ENCODE measurements at places on chromosomes 16 and 17.

DNA sequence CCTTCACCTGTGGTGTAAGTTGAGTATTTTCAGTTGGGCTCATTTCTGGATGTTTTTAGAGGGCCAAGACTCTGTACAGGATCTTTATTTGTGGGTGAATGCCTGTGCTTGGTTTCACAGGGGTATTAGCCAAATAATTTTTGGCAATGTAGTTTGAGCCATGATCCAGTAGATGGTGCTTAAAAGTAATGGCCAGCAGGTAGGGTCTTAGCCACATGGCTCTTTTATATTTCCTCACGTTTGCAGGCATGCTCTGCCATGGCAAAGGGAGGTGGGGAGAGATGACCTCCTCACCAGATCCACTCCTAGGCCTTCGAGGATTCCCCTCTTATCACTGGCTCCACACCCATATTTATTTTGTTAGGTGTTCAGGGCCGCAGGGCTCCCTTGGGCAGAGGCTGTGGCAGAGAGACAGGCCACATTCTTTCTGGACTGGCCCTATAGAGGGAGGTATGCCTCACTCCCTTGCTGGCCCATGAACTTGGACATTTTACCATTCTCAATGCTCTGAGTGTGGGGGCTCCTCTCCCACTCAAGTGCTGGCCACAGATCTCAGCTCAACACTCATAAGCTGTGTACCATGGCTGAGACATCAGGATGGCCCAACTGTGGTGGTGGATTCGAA, 417.1 kb downstream of the XYLT1 start:
- no peak for DNase-seq

DNA sequence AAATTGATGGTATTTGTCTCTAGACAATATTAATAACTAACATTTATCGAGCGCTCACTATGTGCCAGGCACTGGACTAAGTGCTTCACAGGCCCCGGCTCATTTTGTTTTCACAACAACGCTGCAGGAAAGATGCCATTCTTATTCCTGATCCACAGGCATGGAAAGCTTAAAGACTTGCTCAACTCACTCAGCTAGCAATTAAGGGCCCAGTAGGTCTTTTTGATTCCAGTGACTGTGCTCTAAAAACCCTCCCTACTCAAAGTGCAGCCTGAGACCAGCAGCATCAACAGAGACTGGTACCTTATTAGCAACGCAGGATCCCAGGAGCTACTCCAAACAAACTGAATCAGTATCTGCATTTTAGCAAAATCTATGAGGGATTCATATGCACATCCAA, 35.3 kb downstream of the CUEDC1 start:
- DNase-seq: no peak

DNA sequence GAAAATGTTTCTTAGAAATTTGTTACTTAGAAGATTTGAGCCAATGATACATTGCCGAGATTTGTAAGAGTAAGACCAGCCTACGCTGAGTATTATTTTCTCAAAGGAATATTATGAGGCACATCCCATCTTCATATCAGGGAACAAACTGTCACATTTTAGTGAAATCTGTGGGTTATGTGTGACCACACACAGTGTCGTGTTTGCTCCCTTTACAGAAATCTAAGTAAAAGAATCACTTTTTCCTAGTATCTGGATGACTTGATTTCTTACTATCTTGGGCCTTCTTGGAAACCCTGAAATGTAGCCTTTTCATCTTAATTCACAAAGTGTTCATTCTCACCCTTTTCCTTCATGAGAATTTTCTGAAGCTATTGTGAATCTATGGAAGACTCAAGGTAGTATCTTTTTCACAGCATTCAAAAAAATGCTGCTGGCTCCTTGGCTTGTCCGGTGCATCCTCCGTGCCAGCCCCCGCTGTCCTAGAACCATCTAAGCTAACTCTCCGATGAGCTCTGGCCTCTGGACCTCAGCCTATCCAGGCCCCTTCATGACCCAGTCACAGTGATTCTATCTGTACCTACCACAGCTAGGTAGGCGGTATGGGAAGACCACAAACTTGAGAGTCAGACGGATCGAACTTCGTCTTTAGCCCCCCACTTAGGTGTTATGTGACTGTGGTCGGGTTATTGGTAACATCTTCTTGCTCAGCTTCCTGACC, 524.3 kb downstream of the MAF start:
- no peak for DNase-seq

- DNase-seq: no peak
Measured at GRCh38 chr17:8105957-8106398, 12.3 kb downstream of the ALOXE3 start.

DNA sequence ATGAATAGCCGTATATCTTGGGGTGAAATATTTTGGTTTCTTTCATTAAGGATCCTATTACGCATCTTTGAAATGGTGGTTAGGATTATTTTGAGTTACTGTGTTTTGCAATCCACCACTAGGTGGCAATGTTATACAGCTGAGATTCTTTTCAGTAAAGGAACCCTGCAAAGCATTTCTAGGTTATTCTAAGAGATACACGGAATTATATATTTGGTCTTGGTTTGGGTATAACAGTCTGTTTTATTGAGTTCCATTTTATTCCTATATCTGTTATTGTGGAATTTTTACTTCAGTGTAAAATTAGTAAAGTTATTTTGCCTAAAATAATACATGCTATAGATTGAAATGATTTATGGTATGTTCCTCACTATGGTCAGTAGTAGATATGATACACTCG, 62.9 kb upstream of the CPHXL start:
- DNase-seq: no peak

- no peak for DNase-seq
Measured at GRCh38 chr17:48123111-48123510, 15.5 kb downstream of the SNX11 start.

GRCh38 chr17:2878751-2879254, 82.6 kb downstream of the RAP1GAP2 start:
- no peak for DNase-seq

GRCh38 chr17:63934183-63935112, 2.3 kb upstream of the CD79B start:
- no peak for DNase-seq

DNA sequence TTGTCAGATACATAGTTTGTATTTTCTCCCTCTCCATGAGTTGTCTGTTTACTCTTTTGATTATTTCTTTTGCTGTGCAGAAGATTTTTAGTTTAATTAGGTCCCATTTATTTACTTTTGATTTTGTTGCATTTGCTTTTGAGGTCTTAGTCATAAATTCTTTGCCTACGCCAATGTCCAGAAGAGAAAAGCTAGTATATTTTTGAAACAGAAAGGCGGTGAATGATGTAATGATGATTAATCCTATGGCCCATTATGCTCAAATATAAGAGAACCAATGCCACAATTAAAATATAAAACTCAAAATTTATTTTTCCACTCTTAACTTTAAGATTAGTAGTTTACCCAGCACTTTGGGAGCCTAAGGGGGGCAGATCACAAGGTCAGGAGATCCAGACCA, 59.8 kb upstream of the SMIM36 start:
- DNase-seq: no peak

DNA sequence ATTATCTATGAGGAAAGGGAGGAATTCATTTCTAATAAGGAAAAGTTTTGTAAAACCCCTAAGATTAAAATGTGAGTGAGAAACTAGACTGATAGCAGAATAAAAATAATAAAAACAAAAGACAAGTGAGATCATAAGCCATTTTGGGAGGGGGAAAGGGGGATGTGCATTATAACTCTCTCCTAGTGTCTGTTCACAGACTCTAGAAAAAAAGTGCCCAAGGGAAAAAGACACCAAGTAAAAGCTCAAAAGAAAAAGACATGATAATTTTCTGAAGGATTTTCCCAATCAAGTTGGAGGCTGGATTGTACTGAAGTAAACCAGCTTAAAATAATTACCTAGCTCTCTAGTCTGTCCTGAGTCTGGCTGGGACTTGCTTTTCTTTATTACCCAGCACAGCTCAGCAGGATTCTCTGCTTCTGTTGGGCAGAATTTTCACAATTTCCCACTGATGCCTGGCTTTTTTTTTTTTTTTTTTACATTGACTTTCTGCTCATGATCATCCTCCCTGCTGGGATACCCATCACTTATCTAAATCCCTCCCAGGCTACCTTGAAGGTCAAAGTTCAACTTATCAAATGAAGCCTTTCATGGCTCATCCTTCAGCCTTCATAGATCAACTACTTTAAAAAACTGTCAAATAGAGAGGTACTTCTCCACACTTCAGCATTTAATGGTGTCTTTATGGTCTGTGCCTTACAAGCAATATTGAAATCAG, 124.2 kb upstream of the KCNJ16 start:
- no peak for DNase-seq

GRCh38 chr17:74385201-74385600, 17.9 kb downstream of the GPR142 start:
- no peak for DNase-seq

DNA sequence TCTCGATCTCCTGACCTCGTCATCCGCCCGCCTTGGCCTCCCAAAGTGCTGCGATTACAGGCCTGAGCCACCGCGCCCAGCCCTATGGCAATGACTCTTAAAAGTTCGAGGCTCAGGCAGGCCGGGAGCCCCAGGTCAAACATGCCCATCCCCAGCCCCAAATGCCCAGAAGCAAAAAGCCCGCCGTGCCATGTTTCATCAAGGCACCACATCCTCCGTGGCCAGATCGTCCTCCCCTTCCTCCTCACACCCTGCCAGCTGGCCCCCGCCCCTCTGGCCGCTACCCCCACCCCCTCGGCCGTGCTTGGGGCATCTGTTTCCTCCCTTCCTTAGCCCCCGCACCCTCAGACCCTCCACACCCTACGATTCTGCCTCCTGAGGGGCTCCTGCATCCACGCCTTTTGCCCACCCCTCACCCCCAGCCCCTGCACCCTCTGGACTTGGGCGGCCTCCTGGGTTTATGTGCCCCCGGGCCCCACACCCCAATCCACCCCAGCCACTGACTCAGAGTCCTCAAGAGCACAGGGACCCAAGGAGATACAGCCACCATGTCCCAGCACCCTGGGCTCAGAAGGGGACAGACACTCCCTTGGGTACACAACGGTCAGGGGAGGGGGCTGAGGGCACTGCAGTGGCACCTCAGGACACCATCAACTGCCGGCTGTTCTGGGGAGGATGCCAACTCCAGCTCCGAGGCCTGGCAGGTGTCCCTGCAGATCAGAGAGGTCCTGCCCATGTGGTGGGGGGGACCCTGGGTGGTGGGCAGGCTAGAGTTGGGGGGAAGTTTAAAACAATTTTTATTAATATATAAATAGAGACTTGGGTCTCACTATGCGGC, 7.1 kb downstream of the CTRB1 start:
- no peak for DNase-seq

GRCh38 chr16:20079106-20079505, 5.4 kb upstream of the GPR139 start:
- no peak for DNase-seq

GRCh38 chr17:40139566-40140058, 725 bp upstream of the CASC3 start:
- no peak for DNase-seq

DNA sequence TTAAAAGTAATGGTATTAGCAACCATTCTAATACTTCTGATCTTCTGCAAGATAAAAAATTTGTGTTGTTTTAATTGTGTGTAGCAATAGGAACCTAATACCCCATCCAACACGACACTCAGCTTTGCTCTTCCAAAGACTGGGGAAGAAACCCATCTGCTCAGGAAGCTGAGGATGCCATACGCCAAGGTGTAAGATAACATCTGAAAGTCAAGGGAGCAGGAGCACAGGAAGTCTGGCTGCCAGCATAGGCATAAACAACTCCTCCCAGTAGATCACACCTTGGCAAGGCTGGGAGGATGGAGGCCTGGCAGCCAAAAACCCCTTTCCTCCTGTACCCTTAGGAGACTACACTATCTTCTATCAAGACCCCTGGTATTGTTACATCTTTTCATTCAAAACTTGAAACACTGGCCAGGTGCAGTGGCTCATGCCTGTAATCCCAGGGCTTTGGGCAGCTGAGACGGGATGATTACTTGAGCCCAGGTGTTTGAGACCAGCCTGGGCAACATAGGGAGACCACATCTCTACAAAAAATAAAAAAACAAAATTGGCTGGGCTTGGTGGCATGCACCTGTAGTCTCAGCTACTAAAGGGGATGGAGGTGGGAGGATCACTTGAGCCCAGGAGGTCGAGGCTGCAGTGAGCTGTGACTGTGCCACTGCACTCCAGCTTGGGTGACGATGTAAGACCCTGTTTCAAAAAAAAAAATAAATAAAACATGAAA, 5.7 kb upstream of the SPHK1 start:
- DNase-seq: no peak

DNA sequence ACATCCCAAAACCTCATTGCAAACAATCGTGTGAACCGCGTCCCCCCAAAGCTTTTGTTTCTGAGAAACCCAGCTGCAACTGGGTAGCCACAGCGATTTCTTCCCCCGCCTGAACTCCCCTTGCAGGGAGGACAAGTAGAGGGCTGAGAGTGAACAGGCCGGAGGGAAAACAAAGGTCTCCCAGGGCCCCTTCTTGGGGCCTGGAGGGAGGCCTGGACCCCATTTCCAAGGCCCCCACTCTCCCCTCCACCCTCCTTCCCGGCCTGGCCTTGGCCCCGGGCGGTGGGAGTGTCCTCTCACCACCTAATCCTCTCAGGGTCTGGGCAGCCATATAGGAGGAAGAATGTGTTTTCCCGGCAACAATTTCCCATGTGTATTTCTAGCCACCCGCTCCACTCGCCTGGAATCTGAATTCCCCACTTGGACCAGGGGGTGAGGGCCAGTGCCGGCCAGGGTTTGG, 2.6 kb downstream of the GLIS2 start:
- no peak for DNase-seq

All from brain pericyte (primary cell).